Eye (tissue), 1 donor: ENCODE measurements at places on chromosomes 3 and 15.

GRCh38 chr3:39346785-39347585, 17.5 kb downstream of the CCR8 start:
- no peak for DNase-seq

DNA sequence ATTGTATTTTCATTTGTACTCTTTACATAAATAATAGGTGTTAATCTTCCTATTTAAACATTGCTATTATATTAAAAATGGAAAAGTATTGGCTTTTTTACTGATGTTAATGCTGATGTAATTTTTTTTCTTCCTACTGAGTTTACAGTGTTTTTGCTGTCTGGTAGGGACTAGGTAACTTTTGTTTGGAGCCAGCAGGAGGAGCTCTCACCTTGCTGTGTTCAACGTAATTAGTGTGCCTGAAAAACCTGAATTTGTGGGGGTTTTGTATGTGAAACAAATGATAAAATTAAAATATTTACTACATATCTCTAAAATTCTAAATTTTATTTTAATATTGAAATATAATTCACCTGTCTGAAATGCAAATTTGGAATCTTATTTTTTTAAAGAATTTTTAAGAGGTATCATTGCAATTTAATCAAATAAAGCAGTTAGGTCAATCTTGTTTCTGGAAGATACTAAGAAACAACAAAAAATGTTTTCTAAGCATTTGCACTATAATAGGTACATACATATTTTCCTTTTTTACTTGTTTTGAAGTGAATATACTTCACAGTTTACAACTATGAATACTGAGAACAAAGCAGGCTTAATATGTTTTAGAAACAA, 48.8 kb downstream of the EPHA6 start:
- DNase-seq = peak; percentile 81

DNA sequence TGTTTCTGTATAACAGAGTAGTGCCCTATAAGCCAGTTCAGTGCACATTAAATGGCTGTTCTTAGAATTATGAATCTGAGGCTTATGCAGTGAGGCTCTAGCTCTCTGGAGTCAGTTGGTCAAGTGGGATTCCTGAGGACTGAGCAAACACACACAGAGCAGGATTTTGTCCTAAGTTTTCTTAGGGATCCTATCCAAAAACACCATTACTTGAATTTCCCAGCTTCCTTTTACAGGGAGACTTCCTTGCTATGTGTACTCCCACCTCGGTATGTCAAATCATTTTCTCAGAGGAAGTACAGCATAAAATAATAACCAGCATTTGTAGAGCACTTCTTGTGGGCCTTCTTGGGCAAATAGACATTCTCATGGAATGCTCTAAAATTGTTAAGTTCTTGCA, 63.1 kb upstream of the GOLGA6B start:
- no peak for DNase-seq

GRCh38 chr3:78979028-78979427, 788.8 kb downstream of the ROBO1 start:
- DNase-seq = peak; percentile 66

GRCh38 chr3:32297366-32297765, 58.9 kb downstream of the CMTM8 start:
- no peak for DNase-seq

- no peak for DNase-seq
Measured at GRCh38 chr3:140568842-140569520, 108.9 kb upstream of the TRIM42 start.

- no peak for DNase-seq
Measured at GRCh38 chr3:12695916-12696315, 32.0 kb upstream of the RAF1 start.

GRCh38 chr3:139564294-139564861, 24.8 kb upstream of the RBP1 start:
- DNase-seq = peak; percentile 56

DNA sequence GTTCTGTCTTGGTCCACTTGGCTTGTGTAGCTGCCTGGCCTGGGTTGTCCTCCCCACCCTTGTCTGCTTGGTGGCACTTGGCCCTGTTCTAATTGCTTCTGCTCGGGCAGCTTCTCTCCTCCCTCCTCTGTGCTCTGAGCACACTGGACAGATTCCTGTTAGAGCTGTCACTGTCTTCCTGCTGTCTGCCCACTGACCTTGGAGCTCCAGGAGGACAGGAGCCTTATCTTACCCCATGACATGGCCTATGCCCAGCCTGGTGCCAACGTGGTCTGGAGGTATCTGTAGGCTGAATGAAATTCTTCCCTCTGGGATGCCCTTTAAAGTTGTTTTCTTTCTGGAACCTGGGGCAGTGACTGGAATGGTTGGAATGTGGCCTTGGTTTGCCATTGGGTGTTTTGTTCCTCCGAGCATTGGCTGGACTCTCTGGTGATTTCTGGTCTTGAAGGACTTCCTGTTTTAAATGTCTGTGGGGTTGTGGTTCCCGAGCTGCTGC, 94.1 kb downstream of the FAM43A start:
- DNase-seq = no peak

- no peak for DNase-seq
Measured at GRCh38 chr3:37386627-37387230, 212.3 kb upstream of the LRRFIP2 start.

GRCh38 chr15:98713585-98714001, 65.3 kb downstream of the IGF1R start:
- DNase-seq = no peak

- DNase-seq = peak; percentile 70
Measured at GRCh38 chr15:100973351-100974111, 54.4 kb downstream of the LRRK1 start.

DNA sequence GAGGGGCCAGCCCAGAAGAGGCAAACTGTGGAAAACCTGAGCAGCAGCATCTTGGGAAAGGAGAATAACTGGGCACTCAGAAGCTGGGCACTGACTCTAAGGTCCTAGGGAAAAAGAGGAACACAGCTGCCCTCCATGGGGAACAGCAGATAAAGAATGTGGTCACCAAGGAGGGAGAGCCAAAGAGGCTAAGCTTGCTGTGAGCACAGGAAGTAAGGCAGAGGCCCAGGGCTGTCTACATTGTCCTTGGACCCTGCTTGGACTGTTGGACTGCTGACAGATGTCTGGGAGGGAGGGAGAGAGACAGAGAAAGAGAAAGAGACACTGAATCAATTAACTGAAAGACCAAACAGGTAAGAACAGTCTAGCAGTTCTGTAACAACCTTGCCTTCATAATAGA, 4.5 kb upstream of the MNS1 start:
- no peak for DNase-seq

DNA sequence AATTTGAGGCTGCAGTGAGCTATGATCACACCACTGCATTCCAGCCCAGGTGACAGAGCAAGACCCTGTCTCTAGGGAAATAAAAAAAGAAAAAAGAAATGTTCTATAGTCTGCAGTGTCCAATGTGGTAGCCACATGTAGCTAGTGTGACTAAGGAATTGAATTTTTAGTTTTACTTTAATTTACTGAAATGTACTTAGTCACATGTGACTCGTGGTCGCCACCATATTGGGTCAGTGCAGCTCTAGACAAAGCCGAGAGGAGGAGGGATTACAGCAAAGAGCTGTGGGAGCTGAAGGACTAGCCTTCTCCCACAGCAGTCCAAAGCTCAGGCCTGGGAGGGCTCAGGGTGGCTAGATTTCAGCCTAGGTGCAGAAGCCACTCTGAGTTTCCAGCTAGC, 65.9 kb upstream of the NTRK3 start:
- no peak for DNase-seq

DNA sequence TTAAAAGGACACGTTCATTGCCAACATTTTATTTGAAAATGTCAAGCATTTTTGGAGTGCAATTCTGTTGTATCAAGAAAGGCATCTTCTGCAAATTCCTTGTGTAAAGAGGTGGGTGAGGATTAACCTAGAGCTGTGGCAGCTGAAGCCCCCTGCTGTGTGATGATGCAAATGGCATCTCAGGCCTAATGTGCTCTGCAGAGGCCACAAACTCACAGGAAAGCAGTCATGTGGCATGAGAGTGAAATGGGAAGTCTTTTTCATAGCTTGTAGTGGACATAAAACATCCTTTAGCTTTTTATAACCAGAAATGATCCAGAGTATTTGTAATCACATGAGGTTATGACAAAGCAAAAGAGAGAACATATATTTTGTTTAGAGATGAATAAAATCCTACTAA, 6.4 kb downstream of the CADM2 start:
- DNase-seq = peak; percentile 89

DNA sequence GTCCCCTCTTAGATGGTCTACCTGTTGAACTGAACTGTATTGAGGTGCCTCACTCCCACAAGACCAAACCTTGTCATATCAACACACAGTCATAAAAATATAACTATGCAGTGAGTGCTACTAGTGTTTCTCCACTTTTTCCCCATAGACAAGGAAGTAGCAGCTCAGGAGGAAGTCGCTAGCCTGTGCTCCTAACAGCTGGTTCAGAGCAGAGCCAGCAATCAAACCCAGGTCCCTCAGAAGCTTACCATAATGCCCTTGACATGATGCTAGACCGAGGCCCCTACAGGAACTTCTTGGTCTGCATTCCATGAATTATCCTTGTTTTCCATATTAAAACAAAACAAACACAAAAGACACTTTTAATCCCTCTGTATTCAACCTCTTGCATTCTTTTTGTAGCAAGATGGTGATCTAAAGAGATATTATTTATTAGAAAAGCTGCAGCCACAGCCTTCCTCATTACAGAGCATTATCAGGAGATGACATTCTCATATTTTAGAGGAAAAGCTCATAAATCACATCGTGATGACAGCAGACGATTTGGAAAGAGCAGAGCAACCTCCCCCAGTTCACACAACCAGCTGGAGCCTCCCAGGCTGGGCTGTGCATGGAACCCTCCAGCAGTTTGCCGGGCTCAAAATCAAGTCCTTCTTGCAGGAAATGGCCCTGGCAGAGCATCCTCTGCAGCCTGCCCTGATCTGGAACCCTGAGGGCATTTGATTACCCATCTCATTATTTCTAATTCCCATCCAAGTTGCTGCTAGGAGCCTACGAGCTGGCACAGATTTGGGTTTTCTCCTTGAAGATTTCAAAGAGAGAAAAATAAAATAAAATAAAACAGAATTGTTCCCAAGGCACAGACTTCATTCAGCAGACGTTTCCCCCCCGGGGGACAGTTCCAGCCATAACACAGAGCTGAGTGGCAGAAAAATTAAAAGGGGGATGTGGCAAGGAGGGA, 118.8 kb downstream of the SRGAP3 start:
- no peak for DNase-seq

- peak; percentile 22 for DNase-seq
Measured at GRCh38 chr3:127803619-127804018, 18.7 kb downstream of the MGLL start.

GRCh38 chr15:40562691-40563090, 2.2 kb downstream of the CCDC32 start:
- no peak for DNase-seq

- DNase-seq = peak; percentile 14
Measured at GRCh38 chr3:175338775-175339535, 479.8 kb downstream of the NAALADL2 start.

GRCh38 chr3:12578742-12579141, 21.9 kb downstream of the MKRN2 start:
- DNase-seq = no peak

DNA sequence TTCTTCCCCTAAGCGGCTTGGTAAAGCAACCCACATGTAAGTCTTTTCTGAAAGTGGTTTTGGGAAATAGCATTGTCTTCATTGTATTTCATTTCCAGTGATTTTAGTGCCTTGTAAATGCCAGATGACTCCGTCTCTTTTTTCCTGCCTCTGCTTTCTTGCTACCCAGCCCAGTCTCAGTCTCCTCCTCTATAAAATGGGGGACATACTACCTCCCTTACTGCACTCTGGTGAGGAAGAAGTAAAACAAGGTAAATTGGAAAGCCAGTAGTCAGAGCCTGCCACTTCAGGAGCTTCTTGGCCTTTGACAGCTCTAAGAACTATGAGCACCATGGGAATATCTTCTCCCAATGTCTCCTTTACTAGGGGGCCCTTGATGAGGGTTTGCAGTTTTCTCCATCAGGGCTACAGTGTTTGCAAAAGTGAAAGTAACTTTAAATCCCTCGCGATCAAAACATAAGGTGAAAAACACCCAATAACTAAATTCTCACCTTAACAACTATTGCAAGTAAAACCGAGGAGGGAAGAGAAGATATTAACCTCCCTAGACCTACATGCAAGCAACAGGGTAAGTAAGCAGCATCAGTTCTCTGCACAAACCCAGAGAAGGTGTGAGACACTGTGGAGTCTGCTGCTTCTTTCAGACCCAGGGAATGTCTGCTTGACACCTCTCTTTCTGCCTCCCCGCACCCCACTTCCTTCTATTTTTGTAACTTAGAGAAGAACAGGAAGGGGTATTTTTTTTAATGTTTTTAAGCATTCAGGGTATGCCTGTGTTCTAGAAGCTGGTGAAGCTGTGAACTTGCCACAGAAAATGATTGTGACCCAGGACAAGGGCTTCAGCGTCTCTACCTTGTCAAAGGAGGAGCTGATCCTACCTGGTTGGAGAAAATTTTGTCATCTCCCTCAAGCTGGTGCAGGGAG, 159.1 kb upstream of the EOMES start:
- DNase-seq = no peak

DNA sequence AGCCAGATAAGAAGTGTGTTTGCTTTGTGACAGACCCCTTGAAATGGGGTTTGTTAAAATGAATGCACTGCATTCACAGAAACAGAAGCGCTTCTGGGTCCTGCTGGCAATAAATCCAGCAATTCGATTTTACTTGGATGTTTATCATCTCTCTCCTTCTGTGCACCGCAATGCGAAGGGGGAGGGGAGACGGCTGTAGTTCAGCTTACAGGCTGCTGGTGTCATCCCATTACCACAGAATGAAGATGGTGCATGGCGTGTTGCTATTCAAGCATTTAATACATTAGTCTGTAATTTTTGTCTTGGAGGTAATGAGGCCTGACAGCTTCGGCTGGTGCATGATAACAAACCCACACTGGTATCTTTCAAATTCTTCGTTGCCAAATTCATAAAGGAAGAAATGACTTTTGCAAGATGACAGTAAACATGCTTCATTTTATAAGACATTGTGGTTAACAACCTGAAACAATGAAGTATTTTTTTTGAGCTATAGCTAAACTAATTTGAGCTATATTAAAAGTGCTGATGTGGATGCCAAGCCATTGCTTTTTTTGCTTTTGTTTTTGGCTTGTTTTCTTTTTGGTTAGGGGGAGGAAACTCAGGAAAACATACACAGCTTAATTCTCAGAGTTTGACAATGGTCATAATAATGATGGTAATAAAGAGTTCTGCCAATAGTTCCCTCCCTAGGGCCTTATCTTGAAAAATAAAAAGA, 418.3 kb downstream of the OTOL1 start:
- DNase-seq = peak; percentile 93

DNA sequence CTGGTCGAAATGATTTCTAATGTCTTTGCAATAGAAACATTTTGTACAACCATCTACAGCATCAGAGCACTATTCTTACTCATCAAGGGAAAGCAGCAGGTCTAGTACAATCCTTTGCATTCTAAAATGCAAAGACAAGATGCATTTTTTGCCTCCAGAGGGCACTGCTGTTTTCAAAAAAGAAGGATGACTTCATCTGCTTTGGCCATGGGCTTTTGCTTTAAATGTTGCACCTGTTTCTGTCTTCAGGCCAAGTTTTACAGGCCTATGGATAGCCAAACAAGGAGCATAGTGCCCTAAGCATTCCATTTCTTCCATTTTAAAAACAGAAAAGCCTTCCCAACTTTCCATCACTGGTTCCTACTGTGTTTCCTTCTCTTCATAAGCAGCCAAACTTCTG, 3.4 kb downstream of the PARP9 start:
- peak; percentile 80 for DNase-seq

- DNase-seq = no peak
Measured at GRCh38 chr15:66783314-66783713, 81.3 kb downstream of the SMAD6 start.

- DNase-seq = no peak
Measured at GRCh38 chr3:81497572-81498251, 263.7 kb downstream of the GBE1 start.
